ENCODE measurements at places on chromosomes 7 and 10.
A peak's percentile ranks its signal among the peaks of the same experiment; 100 is the strongest.

- DNase-seq, result no peak
Observed at GRCh38 chr10:51607463-51607835, 91.9 kb downstream of the CSTF2T start.

DNA sequence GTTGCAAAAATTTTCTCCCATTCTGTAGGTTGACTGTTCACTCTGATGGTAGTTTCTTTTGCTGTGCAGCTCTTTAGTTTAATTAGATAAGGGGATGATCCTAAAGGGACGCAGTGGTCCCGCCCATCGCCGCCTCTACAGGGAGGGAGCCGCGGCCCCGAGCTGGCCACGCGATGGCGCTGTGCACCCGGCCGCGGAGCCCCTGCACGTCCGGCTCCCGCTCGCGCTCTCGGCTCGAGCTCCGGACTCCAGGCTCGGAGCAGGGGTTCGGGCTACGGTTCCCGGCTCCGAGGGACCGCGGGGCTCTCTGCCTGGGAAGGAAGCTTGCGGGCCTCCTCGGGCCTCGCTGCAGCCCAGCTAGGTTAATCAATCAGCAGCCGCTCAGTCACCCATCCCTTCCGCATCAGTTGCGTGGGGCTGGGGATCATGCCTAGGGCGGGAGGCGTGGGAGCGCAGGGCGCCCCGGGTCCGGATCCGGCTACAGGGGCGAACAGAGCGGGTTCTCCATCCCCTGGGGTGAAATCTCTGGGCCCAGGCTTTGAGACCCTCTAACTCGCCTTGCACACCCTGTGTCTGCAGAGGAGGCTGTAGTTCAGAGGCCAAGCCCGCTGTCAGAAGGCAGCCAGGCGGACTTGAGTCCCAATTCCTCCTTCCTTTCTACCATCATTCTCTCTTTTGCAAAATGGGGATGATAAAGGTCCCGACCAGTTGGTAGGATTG is 97.9 kb downstream of the WDR11 start:
- DNase-seq, result peak; percentile 34

- DNase-seq, result no peak
Observed at GRCh38 chr10:58577437-58577777, 64.7 kb downstream of the BICC1 start.

GRCh38 chr10:76504823-76505222 is 1073.4 kb downstream of the LRMDA start:
- no peak for DNase-seq

GRCh38 chr10:22368402-22368801 is 23.1 kb downstream of the SPAG6 start:
- no peak for DNase-seq

- no peak for DNase-seq
Observed at GRCh38 chr7:77558284-77558967, 21.3 kb downstream of the PTPN12 start.

GRCh38 chr7:45161138-45161537 is 3.5 kb downstream of the RAMP3 start:
- no peak for DNase-seq

DNA sequence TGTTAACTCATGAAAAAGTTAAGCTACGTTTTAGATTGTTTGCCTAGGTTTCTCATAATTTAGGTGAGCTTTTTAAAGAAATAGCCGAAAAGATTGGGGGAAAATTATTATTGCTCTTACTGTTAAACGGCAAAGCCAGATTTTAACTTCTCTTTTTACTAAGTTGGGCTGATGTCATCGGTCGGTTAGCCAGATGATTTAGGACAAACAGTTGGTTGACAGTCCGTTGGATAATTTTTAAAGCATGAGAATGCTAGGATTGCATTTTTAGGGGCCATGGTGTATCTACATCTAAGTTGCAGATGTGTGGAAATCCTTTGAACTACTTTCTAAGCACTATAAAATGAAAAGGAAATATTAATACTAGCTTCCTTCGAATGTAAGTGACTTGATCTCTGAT is 280.9 kb upstream of the AKR1E2 start:
- DNase-seq, result no peak

GRCh38 chr10:84258034-84258695 is 13.3 kb downstream of the RGR start:
- no peak for DNase-seq

- DNase-seq, result no peak
Observed at GRCh38 chr7:93823621-93824020, 66.9 kb downstream of the TFPI2 start.

DNA sequence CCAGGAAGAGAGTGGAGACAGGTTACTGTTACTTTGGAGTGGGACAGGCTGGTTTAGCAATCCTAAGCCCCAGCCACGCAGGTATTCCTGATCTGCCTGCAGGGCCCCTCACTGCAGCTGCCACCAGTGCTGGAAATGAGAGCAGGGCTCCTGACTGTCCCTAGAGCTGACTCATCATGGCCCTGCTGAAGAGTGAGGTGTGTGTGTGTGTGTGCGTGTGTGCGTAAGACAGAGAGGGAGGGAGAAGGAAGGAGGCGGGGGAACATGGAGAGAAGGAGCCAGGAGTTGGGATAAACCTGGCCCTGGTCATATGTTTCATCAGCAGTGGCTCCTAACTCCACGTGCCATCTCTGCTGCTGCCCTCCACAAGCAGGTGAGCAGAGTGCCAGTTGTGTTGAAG is 3.6 kb downstream of the FOXI2 start:
- DNase-seq, result no peak

GRCh38 chr7:142795339-142795863 is 24.6 kb downstream of the PRSS2 start:
- DNase-seq, result no peak

GRCh38 chr10:49359349-49360270 is 36.3 kb downstream of the DRGX start:
- no peak for DNase-seq

DNA sequence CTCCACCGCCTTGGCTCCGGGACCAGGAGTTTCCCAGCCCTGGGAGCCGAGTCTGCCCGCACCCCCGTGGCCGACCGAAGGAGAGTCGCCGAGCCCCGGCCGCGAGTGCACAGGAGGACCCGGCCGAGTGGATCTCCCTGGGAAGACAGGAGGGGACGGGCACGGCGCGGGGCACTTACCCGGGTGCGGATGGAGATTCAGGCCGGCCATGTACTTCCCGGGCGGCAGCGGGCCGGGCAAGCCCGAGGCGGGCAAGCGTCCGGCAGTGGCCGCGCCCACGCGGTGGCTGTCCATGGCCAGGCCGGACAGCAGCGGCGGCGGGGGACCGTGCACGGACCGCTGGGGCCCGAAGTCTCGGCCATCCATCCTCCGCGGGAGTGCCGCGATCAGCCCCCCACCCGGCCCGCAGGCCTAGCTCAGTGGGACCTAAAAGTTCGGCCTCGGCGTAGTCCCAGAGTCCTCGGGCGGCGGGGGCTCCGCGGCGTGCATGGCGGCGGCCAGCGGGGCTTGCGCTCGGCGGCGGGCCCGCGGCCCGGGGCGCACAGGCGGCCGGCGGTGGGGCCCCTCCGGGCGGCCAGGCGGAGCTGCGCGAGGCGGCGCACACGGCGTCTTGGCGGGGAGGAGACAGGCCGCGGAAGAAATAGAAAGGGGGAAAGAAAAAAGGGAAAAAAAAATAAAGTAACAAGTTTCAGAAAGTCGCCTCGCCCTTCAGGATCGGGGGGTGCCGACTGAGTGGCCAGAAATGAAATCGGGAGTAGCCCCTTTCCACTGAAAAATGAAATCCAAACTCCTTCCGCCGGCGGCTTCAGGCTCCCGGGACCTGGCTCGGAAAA is 2.5 kb downstream of the TNRC18 start:
- no peak for DNase-seq

DNA sequence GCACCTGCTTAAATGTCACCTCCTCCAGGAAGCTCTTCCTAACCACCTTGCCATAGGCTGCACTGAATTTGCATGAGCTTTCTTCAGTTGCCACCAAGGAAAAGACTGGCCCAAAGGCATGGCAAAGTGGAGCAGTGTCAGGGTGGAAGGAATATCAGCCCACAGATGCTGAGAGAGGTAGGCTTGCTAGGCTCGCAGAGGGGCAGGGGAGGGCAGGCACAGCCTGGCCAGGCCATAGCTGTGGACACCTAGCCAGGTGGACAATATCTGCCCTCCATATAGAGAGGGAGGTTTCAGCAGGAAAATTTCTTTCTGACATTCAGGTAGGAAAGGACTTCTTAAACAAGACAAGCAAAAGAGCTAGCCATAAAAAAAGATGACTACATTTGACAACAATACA is 166.3 kb downstream of the GRID1 start:
- no peak for DNase-seq

DNA sequence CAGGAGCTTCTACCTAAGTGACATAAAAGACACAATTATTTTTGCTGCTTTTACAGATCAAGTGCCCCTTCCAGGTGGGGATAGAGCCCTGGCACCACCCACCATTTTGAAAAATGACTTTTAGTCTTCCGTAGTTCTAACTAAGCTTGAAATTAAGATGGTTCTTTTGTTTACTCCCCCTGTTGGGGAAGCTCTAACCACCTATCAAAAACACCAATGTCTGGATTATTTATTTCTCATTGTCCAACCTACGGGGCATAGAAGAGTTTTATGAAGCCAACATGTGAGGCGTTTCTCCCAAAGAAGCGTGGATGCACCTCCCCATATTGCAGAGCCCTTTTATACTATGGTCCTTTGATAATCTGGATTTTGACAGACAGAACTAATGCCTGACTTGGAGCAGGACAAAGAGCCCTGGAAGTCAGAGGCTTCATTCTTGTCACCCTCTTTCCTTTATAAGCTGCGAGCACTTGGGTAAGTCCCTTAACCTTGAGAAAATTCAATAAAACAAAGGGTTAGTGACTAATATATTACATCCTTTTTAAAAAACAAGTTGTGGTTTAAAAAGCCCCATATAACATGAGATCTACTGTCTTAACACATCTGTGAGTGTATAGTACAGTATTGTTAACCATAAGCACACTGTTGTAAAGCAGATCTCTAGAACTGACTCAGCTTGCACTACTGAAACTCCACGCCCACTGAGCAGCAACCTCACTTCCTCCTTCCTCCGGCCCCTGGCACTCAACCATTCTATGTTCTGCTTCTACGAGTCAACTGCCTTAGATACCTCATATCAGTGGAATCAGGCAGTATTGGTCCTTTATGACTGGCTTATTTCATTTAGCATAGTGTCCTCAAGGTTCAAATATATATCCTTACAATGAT is 67.5 kb downstream of the ATXN7L1 start:
- DNase-seq, result peak; percentile 52

GRCh38 chr10:11018855-11019631 is 1.4 kb downstream of the CELF2 start:
- DNase-seq, result no peak

DNA sequence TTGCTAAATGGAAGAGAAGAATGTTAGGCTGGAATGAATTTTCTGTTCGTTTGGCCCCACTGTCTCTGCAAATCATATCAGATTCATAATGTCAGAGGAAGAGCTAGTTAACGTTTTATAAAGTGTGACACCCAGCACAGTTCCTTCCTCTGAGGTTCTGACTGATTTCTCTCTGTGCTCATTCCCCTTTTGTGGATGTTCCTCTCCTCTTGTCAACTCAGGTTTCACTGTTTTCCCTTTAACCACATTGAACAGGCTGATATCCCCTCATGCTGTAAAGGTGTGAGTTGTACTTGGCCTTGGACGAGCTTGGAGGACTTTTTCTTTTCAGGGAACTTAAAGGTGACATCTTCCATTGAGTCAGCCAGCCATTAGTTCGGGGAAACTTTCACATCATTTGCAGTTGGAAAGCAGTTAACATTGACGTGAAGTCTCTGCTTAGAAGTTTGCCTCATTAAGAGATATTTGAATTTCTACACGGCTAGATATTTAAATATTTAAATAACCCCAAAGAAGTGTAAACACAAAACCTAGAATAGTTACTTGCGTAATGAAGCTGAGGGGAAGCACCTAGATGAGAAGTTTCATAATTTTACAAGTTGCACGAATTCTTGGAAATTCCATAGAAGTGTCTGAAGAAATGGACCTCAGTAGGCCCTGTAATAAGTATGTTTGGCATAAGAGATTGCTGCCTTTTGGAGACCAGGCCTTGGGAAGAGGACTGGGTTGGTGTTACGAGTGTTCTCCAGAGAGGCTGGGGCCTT is 101.5 kb upstream of the EGR2 start:
- no peak for DNase-seq

DNA sequence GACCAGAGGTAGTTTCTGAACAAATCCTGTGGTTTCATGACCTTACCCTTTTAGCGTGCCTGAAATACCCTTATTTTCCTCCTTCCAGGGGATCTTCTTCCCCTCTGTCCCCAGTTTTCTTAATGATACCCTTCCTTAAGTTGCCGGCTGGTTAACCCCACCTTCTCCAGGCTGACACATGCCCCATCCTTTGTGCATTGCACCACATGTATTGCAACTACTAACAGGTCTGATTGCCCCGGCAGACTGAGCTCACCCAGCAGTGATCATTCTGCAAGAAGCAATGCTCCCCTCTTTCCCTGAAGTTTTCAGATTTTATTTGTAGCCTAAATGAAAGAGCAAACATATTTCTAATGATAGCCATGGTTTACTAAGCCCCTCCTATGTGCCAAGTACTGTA is 108.2 kb downstream of the HIP1 start:
- DNase-seq, result no peak

- DNase-seq, result no peak
Observed at GRCh38 chr7:151807846-151808245, 69.1 kb downstream of the PRKAG2 start.

DNA sequence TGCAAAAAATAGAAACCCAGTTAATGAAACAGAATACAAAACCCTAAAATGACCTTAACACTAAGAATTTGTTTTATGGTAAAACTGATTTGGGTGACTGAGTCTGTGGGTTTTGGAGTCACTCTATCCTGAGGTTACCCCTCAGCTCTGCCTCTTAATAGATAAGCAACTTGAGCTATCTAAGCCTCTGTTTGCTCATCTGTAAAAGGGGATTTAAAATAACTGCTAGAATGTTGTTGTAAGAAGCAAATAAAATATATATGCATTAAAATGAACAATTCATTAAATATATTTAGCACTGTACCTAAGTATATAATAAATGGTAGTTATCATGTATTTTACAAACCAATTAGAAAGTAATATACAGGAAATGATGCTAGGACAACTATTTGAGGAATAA is 115.4 kb downstream of the CABCOCO1 start:
- DNase-seq, result no peak

DNA sequence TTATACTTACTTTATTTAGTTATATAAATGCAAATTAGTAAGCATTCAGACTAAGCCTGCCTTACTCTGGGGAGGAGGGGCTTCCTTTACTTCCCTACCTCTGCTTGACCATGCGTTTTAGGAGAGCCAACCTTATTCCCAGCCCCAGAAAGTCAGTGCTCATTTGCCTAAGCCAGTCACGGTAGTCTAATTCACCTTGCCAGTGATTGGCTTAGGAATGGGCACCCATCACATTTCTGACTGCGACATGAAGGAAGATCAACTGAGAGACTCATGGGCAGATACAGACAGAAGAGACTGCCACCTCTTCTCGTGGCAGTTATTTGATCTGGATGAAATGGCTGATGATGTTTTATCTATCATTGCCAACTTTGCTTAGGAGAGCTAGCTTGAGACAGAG is 29.5 kb downstream of the RPA3 start:
- DNase-seq, result no peak

GRCh38 chr10:69439813-69440506 is 11.3 kb upstream of the TSPAN15 start:
- DNase-seq, result no peak
